ENCODE measurements at places on chromosomes 16 and 17.

GRCh38 chr16:82506692-82507670 lies 119.8 kb upstream of the CDH13 start:
- no peak for DNase-seq

- DNase-seq: no peak
Observed at GRCh38 chr16:78004517-78004916, 17.8 kb upstream of the CLEC3A start.

- DNase-seq: no peak
Observed at GRCh38 chr17:31915456-31916100, 14.1 kb upstream of the UTP6 start.

GRCh38 chr16:52568983-52569690 lies 22.2 kb upstream of the TOX3 start:
- DNase-seq: no peak

DNA sequence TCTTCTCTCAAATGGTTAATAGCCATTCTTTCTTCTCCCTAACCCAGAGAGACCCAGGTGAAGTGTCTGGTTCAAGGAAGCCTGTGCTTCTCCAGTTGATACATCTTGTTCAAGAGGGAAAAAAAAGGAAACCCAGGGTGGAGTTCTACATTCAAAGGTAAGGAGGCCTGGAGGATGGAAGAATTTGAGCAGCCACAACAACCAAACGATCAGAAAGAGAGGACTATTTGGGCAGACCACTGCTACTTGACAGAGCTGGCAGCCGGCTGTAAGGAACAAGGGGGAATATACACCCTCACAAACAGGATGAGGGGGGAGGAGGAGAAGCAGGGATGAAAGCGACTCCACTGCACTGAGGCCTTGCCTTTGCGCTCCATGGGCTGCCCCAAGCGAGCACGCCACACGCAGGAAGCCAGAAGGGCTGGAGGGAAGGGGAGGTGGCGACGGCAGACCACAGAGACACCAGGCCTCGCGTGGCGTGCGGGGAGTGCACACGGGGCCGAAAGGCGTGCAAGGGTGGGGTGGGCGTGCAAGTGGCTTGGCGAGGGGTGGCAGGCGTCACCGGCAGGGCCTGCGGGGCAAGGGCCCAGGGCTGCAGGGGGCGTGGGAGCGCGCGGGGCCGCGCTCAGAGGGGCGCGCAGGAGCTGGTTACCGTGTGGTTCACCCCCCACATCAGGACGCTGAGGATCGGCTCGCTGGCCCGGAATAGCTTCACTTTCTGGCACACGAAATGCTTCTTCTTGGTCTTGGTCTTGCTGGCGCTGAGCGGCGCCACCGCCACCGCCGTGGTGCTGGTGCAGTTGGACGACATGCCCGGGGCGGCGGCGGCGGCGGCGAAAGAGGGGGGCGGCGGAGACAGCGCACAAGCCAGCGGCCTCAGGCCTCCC lies 499 bp downstream of the PIP4K2B start:
- DNase-seq: peak; percentile 40

- no peak for DNase-seq
Observed at GRCh38 chr16:84724606-84725309, 25.0 kb downstream of the USP10 start.

DNA sequence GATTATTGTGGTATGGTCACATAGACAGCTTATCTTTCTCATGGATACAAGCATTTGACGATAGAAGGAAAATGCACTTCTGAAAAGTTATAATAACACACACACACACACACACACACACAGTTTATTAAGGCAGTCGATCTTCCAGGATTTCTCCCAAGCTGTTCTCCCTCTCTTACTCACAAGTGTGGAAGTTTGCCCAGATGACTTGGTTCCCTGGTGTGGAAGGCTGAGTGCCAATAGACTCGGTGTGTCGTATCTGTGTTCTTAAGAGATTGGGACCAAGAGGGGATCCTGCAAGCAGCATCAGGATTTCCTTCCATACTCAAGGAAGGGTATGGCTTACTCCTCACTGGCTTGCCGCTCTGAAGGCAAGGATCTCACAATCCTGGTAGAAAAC lies 279.6 kb downstream of the HS3ST3B1 start:
- no peak for DNase-seq

Data from central memory CD8-positive, alpha-beta T cell (primary cell).